ENCODE measurements at places on chromosomes 5 and 9.

- DNase-seq = no peak
These were observed 31.5 kb upstream of the NCS1 start for GRCh38 chr9:130140706-130141105.

GRCh38 chr9:76289042-76289441 is 105.2 kb downstream of the RFK start:
- DNase-seq = no peak

- no peak for DNase-seq
These were observed 19.8 kb downstream of the IL7R start for GRCh38 chr5:35876454-35876853.

DNA sequence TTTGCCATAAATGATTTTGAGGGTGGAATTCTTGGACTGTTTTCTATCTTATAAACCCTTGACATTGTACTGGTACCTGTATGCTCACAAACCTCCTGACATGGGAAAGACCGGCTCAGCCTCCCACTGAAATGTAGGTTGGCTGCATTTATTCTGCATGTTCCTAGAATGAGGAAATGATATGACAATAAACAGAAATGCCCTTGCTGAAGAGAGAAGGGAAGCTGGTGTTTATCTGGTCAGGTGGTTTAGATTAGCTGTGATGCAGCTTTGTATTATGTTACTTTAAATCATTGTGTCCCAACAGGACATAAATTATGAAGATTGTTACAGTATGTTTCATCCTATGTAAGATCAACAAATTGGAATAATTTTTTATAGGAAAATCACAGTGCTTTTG is 23.1 kb upstream of the CATSPER3 start:
- no peak for DNase-seq

GRCh38 chr5:1786621-1787471 is 12.8 kb downstream of the MRPL36 start:
- DNase-seq = no peak

DNA sequence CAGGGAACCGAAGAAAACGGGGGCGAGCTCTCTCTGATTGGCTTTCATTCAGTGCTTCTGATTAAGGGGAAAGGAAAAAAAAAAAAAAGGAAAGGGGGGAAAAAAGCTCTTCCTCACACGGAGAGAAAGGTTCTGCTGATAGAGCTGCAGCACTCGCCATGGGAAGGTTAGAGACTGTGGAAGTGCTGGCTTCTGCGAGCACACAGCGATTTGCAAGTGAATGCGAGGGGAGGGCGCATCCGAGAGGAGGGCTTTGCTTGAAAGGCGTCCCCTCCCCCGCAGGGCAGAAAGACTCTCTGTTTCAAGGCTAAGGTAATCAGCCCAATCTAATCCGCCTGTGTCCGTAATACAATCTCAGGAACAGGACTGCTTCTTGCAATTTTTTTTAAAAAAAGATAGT is at the start of gene CDH10:
CDH10 (minus strand) TSS at position 218 of the 400 bp plus-strand sequence. CDS start 51,488 bp downstream, outside the sequence.
- DNase-seq = peak; percentile 57

DNA sequence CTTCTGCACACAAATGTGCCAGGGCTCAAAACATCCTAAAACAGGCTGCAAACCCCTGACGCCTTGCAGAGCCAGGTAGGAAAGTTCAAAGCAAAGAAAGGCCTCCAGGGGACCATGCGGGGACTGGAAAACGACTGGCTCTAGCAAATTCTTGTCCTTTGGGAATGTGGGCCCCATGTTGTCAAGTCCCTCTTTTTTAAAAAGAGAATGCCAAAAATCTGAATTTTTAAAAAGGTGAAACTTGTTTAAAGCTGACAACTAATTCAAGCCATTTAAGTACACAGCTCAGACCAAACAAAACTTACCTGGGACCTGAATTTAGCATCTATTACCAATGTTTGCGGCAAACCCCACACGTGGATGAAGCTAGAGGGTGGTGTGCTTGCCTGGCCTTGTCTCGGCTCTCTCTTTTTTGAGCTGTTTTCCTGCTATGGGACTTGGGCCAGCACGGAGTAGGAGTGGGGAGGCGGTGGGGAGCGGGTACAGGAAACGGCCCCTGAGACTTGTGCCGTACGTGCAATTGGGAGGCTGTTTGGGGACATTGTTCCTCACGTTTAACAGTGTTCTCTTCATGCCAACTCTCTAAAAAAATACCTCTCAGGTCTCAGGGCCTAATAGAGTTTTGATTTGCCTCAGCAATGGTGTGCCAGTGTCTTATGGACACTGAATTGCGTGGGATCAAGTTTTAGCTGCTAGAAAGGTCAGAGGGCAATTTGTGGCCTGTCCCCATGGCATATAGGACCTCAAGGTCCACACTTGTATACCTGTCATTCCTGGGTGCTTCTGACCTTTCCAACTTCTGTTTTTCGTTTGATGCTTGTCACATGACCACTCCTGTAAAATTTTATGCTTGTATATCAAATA is 15.1 kb upstream of the PHF19 start:
- DNase-seq = no peak

DNA sequence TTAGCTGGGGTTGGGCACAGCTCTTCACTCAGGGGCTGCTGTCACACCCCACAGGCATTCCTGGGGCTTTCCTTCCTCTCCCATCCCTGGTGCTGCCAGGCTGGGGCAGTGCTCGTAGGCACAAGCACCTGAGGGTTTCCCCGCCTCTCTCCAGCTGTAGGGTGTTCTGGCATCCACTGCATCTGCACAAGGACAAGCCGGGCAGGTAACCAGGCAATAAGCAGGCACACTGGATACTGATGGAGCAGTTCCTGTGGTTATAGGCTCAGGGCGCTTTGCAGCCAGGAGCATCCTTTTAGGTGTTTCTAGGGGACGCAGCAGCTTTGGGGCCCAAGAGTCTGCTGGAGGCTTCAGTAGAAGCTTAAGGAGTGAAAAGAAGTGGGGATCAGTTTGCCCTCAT is 56.8 kb downstream of the ARHGEF37 start:
- DNase-seq = no peak

- no peak for DNase-seq
These were observed 85.8 kb downstream of the DAP start for GRCh38 chr5:10675177-10675700.

DNA sequence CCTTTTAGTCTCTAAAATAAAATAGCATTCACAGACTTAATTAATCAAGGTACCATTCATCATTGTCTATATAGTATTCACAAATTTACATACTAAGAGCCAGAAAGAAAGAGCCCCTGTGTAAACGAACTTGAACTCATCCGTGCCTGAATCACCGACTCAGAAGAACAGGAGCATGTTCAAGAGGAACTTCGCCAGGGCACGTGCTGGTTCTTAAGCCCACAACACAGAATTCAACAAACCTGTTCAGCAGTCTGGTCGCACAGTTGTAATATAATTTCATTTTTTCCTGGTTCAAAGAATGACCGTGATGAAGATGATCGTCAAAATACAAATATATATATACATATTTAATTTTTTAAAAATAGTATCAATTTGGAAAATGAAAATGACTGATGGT is 141.9 kb downstream of the CETN3 start:
- no peak for DNase-seq

DNA sequence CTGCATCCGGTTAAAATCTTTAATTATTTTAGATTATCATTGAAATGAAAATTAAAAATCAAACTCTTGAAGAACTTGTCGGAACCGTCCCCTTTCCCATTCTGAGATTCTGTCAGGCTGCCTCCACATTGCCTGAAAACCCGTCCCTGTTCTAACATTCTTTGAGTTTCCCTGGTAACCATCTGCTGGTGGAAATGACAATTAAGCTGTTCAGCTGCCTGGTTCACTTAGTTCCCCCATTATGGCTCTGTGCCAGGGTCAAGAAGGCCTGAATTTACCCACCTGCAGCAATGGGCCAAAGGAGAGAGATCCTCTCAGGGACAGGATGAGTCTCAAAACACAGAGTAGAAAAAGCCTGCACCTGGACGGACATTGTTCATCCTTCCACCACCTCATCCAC is 11.8 kb upstream of the TCOF1 start:
- no peak for DNase-seq

DNA sequence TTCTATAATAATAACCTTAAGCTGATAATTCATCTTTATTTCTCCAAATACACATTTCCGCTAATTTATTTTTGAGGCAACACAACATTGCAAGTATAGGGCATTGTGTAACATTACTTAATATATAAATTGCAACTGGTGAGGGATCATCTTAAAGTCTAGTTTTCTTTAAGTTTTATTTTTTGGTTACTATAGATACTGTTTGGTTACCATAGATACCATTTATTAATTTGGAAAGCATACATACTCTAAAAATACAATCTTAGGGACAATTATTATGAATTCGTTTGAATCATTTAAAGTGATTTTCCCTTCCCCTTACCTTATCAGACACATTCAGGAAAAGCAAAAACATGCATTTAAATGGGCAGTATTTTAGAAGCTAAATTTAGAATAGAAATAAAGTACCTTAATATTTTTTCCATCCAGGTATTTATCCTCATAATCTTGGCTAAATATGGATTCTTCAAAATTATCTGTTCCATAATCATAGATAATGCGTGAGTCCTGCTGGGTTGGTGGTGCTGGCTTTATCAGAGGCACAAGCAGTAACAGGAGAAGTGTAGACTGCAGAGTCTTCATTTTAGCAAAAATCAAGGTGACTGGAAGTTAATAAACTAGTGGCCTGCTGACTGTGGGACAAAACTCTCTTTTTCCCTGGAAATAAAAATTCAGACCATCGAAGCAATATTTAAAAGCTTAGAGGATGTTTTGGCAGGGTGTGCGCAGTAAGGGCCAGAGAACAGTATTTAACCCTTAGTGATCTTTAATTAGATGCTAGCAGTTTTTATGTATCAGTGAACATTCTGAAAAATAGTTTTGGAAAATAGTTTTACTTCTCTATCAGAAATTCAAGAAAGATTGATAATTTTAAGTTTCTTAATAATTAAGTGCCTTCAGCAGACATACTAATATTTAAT is 1.3 kb downstream of the OGN start:
- DNase-seq = no peak

Measured in urinary bladder (tissue), 4 donors.